ENCODE measurements at places on chromosomes 5 and 9.

GRCh38 chr5:78568212-78568611 is 80.4 kb downstream of the LHFPL2 start:
- no peak for DNase-seq

DNA sequence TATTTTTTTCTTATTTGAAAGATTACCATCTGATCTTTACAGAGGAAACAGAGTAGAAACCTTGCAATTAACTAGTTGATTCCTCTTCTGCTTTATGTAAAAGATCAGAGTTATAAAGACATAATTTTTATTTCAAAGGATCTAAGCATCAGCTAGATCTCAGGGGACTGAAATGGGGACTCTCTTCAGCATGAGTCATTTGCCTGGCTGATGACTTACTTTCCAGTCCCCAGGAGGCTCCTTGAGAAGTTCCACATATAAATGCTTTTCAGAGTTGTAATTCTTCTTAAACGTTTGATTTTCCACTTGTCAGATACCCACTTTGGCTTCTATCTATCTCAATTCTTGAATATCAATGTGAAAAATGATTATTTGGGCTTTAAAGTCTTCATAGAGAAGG is 389.4 kb downstream of the RAB3C start:
- no peak for DNase-seq

DNA sequence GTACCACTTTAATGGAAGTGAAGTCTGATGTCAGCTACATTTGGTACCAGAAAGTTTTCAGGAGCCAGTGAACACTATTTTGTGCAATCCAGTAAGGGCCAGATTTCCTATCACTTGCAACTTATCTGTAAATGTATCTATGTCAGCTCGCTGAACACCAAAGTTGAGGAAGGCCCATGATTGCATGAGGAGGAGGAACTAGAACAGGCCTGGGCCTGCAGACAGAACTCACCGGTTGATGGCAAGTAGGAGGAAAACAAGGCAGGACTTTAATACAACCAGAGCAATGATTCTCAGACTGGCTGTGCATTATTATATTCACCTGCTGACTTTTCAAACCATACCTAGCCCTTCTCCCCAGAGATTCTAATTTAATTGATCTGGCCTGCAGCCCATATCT is 540.2 kb downstream of the CETN3 start:
- DNase-seq = no peak

GRCh38 chr5:33180900-33181299 is 259.9 kb upstream of the TARS1 start:
- no peak for DNase-seq

DNA sequence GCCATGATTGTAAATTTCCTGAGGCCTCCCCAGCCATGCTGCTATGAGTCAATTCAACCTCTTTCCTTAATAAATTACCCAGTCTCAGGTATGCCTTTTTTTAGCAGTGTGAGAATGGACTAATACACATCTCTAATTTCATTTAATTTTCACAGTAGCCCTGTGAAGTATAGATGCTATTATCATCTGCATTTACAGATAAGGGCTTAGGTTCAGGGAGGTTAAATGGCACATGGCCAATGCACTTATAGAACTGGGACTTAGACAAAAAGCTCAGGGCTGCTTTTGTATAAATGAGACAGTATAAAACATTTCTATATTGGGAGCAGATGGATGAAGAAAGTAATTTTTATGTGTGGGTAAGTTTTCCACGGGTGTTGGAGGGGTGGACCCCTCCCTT is 62.9 kb upstream of the PANK3 start:
- DNase-seq = no peak

- no peak for DNase-seq
These were observed 267.0 kb upstream of the TYRP1 start for GRCh38 chr9:12425878-12426864.

DNA sequence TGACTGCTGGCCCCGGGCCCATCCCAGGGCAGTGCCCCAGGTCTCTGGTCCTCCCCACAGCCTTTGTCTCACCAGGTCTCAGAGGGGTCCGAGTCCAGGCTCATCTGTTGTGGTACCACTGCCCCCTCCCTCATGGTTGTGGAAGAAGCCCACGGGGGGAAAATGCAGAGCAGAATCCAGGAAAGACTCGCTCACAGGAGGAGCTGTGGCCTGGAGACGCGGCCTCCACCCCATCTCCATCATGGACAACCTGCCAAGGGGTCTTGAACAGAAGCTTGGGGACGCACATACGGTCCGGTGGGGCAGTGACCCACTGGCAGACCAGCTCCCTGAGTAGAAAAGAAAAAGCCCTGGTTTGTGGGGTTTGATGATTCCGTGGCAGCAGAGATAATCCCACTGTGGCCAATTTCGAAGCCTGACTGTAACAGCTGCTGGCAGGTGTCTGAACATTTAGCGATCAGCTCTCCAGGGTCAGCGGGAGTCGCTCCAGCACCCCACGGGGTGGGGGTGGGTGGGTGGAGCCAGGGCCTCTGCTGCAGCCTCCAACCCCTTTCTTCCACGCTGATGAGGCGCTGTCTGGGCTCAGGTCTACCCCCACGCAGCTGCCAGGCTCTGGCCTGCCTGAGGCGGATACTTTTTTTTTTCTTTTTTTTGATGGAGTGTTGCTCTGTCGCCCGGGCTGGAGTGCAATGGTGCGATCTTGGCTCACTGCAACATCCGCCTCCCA is 1.9 kb upstream of the GRIN1 start:
- no peak for DNase-seq

- no peak for DNase-seq
These were observed 69.3 kb downstream of the COL15A1 start for GRCh38 chr9:99012957-99013512.

DNA sequence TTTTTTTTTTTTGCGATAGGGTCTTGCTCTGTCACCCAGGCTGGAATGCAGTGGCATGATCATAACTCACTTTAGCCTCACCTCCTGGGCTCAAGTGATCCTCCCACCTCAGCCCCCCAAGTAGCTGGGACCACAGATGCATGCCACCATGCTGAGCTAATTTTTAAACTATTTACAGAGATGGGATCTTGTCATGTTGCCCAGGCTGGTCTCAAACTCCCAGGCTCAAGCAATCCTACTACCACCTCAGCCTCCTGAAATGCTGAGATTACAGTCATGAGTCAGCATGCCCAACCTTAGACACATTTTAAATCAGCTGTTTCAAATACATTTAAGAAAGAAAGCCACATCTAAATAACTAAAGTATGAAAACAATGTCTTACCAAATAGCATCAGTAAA is 439.0 kb downstream of the EBF1 start:
- DNase-seq = no peak

- DNase-seq = no peak
These were observed 321.4 kb upstream of the DAP start for GRCh38 chr5:11082404-11082945.

Data from bone marrow (tissue), 2 donors.